ENCODE measurements at places on chromosomes 11 and 22.

GRCh38 chr11:73412308-73412707 is 36.1 kb downstream of the RELT start:
- DNase-seq: no peak

DNA sequence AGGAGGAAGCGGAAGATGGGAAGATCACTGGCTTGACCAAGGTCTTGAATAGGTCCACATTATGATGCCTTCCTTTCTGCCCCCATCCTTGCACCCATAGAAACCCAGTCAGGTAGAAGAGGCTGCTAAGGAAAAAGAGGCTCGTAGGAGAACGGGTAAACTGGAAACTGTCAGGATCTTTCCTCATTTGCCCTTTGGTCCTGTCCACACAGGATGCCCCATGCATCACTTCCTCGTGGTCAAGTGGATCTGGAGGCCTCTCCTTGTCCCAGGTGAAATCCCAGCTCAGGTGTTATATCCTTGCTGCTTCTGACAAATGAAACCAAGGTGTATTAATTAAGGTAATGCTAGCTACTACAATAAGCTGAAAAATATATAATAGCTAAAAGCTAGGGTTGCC is 8.0 kb upstream of the ZBTB16 start:
- DNase-seq: no peak

DNA sequence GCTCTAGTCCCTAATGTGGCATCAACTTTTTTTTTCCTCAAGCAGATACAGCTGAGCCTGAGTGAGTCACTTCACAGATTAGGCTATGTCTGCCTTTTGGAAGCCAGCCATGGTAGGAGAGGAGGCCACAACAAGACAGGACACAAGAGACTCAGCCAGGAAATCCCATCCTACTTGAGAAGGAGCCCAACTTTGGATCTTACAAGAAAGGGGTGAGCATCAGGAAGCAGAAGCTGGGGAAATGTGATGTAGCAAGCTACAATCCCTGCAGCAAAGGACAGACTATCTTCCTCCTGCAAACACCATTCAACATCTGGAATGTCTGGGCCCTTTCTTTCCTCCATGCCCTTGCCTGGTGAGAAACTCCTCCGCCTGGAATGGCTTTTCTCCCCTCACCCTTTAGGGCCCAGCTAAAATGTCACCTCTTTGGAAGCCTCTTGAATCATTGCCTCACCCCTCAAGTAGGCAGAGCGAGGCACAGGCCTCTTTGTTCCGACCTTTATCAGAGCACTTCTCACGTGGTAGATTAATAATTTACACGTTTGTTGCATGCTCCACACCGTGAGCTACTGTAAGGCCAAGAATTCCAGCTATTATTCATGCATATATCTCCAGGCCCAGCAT is 156.4 kb upstream of the PITPNB start:
- DNase-seq: no peak

DNA sequence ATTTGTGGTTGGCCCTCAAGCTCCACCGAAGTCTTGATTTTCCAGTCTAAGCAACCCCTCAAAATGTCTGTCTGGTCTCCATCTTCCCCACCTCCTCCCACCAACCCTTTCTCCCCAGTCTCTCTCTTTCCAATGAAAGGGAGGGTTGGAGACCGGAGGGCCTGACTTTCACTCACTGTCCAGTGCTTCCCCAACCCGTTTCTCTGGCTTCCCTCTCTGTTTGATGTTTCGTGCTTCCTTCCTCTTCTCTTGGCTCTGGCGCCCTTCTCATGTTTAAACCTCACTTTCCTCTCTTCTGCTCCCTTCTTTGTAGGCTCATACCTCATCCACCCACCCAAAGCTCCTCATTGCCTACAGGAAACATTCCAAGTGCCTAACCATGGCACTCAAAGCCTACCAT is 11.1 kb upstream of the VPS37C start:
- DNase-seq: no peak

- DNase-seq: no peak
Measured at GRCh38 chr11:78371221-78371891, 46.3 kb downstream of the GAB2 start.

- no peak for DNase-seq
Measured at GRCh38 chr11:111444040-111444439, 65.0 kb upstream of the POU2AF1 start.

- DNase-seq: no peak
Measured at GRCh38 chr11:122131126-122131525, 15.1 kb upstream of the BLID start.

DNA sequence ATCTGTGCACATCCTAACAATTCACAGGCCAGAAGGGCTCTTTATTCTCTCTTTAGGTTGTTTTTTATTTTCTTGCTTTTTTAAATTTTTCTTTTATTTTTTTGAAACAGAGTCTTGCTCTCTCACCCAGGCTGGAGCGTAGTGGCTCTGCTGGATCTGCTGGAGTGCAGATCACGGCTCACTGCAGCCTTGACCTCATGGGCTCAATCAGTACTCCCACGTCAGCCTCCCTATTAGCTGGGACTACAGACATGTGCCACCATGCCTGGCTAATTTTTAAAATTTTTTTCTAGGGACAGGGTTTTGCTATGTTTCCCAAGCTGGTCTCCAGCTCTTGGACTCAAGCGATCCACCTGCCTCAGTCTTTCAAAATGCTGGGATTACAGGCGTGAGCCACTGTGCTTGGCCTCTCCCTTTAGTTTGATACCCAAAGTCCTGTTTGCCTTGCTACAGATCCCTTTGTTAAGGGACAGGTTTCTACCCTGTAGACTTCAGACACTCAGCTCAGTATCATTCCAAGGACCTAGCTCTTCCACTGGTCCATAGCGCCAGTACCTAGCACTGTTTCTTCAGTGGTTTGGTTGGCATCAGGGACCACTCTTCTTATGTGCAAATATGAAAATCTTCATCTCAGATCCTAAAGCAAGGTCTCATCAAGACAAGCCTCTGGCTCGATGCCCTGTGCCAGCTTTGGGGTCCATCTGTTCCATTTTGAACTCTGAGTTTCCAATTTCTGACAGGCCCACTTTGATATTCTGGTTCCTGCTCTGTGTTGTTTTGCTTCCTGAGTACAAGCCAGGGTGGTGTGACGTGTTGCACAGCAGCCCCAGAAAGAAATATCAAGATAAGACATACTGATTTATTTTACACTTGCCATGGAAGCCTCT is 211.7 kb downstream of the FAT3 start:
- no peak for DNase-seq

GRCh38 chr22:21073482-21073881 is 27.7 kb downstream of the LRRC74B start:
- DNase-seq: no peak

DNA sequence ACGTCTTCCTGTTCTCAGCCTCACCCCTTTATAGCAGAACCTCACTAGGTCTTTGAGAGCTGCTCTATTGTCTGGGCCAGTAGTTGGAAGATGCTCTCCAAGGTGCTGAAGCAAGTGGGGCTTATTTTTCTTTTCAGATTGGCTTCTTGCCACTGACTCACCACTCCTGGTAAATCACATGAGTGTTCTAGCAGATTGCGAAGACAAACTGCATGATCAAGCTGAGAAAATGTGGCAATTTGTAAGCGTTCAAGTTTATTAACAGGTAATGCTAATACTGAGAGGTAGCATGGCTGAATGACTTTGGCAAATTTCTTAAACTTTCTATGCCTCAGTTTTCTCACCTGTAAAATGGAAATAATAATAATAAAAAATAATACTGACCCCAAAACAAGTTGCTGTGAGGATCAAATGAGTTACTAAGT is 59.2 kb downstream of the CACNG2 start:
- peak; percentile 12 for DNase-seq

- no peak for DNase-seq
Measured at GRCh38 chr11:22671751-22672150, 5.3 kb downstream of the GAS2 start.

DNA sequence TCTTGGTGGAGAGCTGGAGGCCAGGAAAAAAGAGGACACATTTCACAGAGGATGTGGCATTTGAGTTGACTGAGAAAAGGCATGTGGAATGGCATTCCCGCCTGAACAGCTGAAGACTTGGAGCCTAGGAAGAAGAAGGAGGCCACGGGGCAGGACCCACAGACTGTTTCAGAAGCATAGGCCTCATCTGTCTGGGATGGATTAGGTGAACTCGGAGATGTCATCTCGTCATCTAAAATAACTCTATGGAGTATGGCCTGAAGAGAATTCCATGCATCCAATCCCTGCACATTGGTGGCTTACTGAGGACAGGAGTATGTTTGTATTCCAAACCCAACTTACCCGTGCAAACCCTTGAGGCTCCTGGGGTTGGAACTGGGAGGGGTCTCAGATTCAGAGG is 16.4 kb downstream of the SPATA19 start:
- DNase-seq: no peak

DNA sequence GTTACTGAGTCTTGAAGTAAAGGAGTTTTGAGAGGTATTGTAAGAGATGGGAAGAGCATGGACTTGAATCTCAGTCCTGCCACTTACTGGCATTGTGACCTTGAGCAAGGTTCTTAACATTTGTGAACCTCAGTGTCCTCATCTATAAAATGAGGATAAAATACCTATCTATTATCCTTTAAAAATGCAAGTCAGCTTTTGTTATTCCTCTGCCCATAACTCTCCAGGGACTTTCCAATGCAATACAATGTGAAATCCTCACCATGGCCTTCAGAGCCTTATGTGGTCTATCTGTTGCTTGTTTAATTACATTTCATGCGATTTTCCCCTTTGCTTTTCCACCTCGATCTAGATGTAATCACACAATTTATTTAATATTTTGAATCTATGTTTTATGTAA is 9.1 kb downstream of the TMEM135 start:
- no peak for DNase-seq

DNA sequence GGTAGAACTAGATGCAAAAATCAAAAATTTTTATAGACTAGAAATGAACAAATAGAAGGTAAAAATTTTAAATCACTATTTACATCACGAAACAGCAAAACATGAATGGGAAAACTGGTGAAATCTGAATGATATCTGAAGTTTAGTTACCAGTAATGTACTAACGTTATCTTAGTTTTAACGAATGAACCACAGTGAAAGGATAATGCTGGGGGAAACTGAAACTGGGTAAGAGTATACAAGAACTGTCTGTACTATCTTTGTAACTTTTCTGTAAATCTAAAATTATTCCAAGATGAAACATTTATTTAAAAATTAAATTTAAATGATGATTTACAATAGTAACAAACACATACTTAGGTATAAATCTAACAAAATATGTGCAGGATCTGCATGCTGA is 7.4 kb downstream of the GDPD4 start:
- DNase-seq: no peak

DNA sequence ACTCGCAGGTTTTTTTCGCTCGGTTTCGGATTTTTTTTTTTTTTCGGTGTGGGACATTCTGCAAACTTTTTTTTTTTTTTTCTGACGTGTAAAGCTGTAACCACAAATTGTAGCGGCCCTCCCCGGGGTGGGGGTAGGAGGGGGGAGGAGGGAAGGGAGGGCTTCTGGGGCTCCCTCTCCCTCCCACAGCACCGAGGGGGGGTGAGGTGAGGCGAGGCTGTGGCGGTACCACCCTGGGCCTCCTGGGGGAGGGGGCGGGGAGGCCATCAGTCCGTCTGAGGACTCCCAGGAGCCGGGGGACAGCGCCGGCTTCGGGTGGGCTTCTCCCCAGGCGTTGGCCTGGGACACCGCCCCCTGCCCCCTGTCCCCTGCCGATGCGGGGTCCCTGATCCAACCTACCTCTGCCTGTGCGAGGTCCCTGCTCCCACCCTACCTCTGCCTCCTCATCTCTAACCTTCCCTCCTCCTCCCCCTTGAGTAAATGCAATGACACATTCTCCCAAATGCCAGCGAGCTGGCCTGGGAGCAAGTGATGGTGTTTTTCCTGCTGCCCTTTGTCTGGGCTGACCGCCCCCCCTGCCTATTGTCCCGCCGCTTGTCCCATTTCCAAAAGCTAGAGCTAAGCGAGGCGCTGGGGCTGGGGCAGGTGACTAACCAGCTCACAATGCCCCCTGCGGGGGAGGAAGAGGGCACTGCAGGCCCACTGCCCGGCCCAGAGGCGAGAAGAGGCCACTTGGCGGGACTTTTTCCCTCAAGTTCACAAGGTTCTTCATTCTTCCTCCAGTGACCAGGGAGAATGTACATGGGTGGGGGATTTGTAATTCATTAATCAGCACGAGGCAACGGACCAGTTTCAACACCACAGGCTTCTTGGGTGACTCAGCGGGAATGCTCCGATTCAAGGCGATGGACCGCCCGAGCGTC is 511 bp upstream of the CLCF1 start:
- peak; percentile 40 for DNase-seq

GRCh38 chr11:2521081-2521732 is 76.4 kb downstream of the KCNQ1 start:
- DNase-seq: no peak

DNA sequence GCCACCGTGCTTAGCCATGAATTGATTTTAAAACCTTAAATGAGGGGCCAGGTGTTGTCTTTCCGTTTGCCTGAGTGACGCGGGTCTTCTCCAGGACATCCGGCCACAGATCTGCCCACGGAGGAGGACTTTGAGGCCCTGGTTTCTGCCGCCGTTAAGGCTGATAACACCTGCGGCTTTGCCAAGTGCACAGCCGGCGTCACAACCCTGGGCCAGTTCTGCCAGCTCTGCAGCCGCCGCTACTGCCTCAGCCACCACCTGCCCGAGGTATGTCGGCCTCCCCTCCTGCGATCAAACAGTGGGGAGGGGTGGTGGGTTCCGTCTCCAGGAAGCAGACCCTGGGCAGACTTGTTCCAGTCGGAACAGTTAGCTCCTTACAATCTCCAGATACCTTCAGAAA is 34.4 kb downstream of the IGHMBP2 start:
- no peak for DNase-seq

- no peak for DNase-seq
Measured at GRCh38 chr11:11389238-11389637, 36.2 kb upstream of the CSNK2A3 start.

DNA sequence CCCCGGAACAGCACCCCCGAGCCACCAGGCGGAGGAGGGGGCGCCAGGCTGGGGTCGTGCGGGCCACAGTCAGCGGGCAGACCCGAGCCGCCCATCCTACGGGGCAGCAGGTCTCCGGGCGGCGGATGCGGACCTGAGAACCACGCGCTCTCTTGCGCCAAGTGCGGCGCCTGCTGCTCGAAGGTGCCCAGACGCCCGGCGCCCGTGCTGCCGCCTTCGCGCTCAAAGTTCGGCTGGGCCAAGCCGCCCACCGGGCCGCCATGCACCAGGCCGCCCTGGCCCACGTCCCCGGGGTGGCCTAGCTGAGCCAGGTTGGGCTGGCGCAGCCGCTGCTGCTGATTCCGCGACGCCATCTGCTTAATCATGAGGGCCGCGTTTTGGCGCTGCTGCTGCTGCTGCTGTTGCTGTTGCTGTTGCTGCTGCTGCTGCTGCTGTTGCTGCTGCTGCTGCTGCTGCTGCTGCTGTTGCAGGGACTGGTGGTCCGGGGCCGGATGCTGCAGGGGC is 3.0 kb downstream of the MN1 start:
- DNase-seq: no peak

DNA sequence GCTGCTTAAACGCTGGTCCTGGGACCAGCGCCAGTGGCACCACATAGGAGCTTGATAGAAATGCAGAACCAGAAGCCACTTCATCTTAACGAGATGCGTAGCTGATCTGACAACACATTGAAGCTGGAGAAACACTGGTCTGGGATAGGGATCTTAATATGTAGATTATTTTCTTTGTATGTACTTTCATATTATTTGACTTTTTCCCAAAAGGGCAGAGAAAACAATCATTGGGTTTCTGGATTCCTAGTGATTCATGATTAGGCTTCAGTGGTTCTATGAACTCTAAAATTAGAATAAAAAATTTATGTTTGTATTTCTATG is 12.3 kb downstream of the MPEG1 start:
- DNase-seq: no peak

GRCh38 chr11:27485930-27486773 is 13.6 kb upstream of the LGR4 start:
- no peak for DNase-seq
